Stimulated activated CD4-positive, alpha-beta T cell treated with anti-CD3 and anti-CD28 coated beads, Interleukin-12 subunit alpha, Interleukin-12 subunit beta, amount 100 ng/mL, for 24 hours (primary cell): ENCODE measurements at places on chromosomes 6 and 20.

DNA sequence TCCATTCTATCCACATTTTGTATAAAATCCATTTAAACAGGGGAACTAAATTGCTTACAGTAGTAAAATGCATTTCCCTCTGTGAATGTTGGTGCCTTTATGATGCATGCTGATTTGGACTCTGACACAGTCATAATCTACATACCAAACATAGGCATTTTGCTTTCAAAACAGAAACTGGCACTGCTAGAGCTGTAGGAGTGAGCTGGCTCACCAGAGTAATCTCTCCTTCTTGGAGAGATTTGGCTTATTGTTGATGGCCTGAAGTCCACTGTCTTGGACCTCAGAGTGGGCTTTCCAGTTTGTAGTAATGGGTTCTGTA lies 363.2 kb upstream of the FLRT3 start:
- no peak for DNase-seq

DNA sequence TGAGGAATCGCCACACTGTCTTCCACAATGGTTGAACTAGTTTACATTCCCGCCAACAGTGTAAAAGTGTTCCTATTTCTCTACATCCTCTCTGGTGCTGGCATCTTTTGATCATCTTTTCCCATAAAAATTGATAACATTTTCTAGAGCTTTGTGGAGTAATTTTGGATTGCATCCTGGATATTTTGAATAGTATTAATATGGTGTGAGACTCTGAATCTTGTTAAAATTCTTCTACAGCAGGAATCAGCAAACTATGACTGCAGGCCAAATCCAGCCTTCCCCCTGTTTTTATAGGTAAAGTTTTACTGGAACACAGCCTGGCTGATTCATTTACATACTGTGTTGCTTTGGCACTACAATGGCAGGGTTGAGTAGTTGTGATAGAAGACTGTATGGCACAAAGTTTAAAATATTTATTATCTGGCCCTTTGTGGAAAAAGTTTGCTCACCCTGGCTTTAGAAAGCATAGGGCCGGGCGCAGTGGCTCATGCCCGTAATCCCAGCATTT lies 15.0 kb upstream of the RNF8 start:
- DNase-seq, result no peak

GRCh38 chr6:16190214-16190613 lies 48.2 kb upstream of the GMPR start:
- DNase-seq, result no peak

DNA sequence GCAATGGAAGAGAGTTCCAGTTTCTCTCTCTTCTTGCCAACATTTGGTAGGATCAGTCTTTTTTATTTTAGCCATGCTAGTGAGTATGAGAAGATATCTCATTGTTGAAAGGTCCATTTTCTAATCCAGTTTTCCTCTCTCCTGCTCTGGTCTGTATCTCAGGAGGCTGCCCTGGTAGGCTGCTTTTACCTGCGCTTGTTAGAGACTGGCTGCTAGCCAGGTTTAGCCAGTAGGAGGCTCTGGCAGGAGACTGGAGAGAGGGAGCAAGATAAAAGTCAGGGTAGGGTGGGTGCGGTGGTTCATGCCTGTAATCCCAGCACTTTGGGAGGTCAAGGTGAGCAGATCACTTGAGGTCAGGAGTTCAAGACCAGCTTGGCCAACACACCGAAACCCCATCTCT lies 68.6 kb upstream of the FOXP4 start:
- DNase-seq, result no peak

DNA sequence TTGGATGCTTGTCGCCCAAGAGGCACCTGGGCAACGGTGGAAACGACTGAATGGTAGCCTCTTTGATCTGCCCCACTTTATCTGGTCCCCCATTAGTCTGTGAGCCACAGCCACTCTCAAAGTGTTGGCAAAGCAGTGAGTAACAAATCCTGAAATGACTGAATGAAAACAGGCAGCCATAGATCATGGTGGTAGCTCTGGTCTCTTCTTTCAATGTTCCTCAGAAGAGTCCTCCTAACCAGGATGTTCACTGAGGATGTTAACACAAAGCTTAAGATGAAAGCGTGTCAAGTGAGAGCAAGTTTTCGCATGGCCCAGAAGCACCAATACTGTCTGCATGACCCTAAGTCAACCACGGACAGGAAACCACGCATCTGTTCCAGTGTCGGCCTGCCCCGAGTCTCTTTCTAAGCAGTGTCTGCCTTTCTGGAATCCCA lies 107.3 kb downstream of the IRF4 start:
- no peak for DNase-seq

- DNase-seq, result no peak
Measured at GRCh38 chr6:160437775-160438174, 89.6 kb downstream of the SLC22A3 start.

GRCh38 chr6:69901361-69901760 lies 35.0 kb downstream of the COL19A1 start:
- DNase-seq, result no peak

DNA sequence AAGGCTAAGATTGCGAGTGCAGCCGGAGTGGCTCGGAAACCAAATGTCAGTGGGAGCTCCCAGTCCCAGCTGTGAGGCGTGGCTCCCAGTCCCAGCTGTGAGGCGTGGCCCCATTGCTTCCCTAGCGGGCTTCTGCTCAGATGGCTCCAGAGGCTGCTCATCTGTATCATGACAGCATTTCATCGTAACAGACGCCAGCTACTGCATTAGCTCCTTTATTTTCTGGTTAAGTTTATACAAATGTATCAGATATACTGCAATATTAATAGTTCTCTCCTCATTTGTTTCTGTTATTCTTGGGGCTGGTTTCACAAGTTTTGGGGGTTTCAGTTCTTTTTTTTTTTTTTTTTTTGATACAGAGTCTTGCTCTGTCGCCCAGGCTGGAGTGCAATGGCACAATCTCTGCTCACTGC lies 34.7 kb upstream of the TBXT start:
- no peak for DNase-seq

- DNase-seq, result no peak
Measured at GRCh38 chr6:39791850-39792539, at the start of gene DAAM2. DAAM2 (plus strand) TSS chr6:39792376; CDS start chr6:39856303, 63,927 bp downstream.

DNA sequence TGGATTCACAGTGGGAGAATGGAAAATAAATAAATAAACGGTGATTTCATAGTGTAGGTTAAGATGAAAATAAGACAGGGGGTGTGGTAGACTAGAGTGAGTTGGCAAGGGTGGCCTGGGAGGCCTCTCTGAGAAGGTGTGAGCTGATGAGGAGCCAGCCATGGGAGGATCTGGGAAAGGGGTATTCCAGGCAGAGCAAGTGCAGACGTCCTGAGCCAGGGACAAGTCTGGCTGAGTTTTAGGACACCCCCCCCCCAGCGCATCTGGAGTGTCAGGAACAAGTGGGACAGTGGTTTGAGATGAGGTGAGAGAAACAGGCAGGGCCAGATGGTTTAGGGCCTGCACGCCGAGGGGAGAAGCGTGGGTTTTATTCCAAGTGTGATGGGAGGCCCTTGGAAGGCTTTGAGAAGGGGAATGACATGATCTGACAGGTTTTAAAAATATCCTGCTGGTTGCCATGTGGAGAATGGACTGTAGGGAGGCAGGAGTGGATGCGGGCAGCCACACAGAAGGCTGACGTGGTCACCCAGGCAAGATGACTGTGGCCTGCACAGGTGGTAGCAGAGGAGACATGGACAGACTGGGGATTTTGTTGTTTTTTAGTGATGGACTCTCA lies 21.1 kb upstream of the CCM2L start:
- no peak for DNase-seq

GRCh38 chr6:122789182-122790027 lies at the start of gene SMPDL3A:
SMPDL3A (plus strand) TSS chr6:122789258; CDS start chr6:122789347, 89 bp downstream.
- peak; percentile 7 for DNase-seq

DNA sequence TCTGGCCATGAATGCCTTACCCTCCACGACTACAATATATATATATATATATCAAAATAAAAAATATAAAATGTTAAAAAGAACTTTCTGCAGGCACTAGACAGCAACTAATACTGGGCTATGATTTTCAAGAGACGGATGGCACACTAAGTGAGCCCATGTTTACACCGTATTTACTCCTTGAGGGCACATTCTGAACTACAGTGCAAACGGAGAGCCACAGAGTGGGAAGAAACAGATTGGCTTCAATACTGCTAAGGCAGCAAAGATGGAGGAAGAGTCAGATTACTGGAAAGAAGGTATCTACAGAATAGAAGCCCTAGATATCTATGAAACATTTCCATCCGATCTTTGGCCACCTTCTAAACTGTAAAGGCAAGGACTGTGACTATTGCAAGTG lies 330.3 kb downstream of the HTR1B start:
- DNase-seq, result no peak

DNA sequence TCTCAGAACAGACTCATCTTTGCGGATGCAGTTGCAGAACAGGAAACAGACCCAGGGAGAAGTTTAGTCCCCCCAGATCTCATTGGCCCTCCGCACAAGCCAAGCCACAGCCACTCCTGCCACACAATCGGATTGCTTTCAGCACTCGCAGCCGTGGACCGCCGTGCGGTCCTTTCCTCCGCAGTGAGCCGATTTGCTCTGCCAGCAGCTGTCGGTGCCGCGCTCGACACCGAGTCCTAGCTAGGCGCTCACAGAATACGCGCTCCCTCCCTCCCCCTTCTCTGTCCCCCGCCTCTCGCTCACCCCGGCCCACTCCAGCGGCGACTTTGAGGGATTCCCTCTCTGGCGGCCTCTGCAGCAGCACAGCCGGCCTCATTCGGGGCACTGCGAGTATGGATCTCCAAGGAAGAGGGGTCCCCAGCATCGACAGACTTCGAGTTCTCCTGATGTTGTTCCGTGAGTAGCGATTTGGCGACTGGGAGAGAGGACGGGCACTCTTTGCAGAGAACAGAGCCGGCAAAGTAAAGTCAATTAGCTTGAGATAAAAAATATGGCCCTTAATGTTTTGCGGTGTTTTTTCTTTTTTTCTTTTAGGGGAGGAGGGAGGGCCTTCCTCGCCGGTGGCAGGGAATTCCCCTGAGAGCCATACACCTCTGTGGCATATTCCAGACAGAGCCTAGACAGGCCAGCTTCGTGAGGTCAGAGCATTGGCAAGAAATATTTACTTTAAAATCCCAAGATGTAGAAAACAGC lies at the start of gene LAMP5:
Gene LAMP5, plus strand, starts transcription at position 130 of the 753 bp plus-strand sequence. Its CDS starts 263 bp downstream, at position 393.
- no peak for DNase-seq

DNA sequence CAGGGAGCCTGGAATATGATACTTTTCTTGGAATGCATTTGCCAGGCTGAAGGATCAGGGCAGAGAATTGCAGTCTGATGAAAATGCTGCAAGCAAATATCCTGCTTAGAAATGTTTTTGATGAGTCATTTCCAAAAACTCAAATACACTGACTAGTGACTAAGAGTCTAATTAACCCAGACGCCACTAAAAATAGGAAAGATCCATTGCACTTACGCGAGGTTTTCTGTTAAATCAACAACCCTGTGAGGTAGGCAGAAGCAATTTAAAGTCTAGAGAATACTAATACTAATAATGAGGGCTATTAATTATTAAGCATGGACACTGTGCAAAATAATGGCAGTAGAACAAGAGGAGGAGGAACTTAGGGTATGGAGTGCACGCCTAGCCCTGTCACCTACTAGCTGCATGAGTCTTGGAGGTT lies 130.1 kb upstream of the DOK5 start:
- DNase-seq, result no peak

DNA sequence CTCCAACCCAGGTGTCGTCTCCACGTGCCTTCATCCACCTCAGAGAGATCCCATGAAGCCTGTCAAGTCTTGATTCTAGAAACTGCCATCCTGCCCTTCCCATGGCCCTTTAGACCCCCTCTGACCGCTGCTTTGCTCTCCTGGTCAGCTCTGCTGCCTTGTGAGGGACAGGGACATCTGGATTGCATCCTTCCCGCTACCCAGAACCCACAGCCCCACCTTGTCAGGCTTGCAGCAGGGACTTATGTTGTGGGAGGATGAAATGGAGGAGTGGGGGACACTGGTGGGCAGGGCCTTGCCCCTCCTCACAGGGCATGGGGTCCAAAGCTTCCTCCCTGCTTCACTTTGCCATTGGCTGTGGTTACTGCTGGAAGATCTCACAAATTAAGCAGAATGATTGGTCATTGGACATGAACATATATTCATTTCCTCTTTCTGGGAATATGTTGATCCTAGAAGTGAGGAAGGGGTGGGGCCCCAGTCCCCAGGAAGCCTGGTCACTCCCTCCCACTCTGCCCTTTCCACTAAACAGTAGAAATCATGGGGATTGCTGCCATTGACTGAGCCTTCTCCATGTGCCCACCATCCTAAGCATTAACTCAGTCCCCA lies 4.5 kb downstream of the GLP1R start:
- DNase-seq, result no peak

DNA sequence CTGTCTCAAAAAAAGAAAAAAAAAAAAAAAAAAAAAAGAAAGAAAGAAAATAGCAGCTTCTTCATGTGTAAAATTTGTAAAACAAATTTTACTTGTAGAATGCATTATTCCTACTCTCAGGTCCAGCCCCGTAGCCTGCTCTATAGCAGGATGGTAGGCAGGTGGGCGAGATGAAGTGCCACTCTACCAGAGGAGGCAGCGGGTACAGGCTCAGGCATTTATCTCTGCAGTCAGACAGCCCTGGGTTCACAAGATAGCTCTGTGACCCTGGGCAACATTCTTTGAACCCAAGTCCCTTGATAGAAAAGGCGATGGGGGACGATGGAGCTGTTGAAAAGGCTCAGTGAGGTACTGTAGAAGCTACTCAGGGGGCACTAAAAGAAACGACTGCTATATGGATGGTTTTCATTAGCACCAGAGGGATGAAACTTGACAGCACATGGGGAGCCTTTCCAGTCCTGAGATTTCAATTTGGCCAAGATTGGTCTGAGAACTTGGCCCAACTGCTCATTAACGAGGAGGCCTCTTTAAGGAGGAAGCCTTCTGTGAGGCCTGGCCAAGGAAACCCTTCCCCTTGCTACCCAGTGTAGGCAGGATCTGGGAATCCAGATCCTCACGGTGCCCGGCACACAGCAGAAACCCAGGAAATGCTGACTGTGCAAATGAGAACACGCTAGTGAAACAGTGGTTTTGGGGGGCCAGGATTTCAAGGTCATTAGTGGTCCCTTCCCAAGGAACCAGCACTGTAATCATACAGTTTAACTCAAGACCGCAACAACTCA lies 63.1 kb downstream of the MYH7B start:
- no peak for DNase-seq

GRCh38 chr20:25859649-25860530 lies 163.2 kb upstream of the ZNF337 start:
- peak; percentile 59 for DNase-seq

- DNase-seq, result no peak
Measured at GRCh38 chr20:43543138-43543537, 15.7 kb upstream of the SGK2 start.

GRCh38 chr20:7358670-7359069 lies 581.6 kb downstream of the HAO1 start:
- DNase-seq, result no peak

DNA sequence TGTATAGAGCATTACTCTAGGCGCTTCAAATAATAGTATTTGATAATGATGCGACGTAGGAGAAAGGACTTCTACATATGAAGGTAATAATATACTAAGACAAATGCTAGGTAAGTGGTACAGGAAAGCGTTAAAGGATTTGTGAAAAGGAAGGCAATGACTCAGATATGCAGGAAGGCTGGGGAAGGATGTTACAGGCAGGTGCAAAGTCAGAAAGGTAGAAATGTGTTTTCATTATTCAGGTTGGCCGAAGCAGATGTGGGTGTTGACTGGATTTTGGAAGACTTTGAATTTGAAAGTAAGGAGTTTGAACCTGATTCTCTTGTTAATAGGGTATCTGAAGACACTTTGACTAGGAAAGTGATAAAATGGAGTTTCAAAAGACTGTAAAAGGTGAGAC lies 51.0 kb downstream of the STK4 start:
- DNase-seq, result no peak

GRCh38 chr6:102774326-102774725 lies 1380.8 kb downstream of the GRIK2 start:
- DNase-seq, result no peak

- DNase-seq, result no peak
Measured at GRCh38 chr6:79239536-79240168, 5.2 kb upstream of the HMGN3 start.

GRCh38 chr6:35036828-35037663 lies 104.1 kb downstream of the TCP11 start:
- DNase-seq, result no peak
